ENCODE measurements at places on chromosomes 2 and 18.

DNA sequence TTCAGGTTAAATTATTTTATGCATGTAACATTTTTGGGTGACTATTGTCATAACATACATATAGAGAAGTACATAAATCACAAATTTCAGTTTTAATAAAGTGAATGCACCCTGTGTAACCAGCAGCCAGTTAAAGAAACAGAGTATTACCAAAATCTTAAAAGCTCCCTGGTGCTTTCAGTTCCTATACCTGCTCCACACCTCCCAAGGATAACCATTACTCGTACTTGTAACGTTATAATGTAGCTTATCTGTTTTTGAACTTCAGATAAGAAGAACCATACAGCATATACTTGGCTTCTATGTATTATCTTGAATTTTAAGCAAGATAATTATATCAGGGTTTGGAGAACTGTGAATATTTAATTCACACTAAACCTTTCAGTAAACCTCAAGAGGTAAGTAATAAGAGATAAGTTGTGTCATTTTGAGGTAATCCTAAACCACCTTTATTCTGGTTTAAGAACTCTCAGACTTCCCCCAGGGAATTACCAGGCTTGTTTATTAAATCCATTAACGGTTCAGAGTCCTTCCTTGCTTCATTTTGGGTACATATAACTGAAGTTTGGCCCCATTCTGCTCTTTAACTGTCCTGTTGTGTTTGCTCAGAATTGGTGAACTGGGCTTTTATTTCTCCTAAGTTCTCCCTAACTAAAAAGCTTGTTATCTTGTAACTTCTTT lies 58.6 kb downstream of the LCLAT1 start:
- DNase-seq, result no peak

GRCh38 chr18:6759579-6759978 lies 30.1 kb downstream of the ARHGAP28 start:
- no peak for DNase-seq

DNA sequence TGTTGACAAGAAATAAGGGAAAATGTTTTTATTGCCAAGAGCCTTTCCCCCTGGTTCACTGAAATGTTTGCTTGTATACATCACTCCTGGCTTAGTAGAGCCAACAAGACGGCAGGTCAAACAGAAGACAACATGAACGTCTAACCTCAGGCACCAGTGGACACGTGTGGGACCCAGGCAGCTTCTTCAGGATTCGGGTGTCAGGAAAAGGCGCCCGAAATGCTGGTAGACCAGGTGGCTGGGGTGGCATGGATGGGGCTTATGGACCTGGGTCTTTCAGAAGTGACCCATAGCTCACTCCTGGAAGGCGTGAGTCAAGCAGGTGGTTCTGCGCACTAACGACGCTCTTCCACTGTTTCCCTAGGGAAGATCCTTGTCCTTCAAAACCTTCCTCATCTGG lies 23.3 kb upstream of the NFATC1 start:
- DNase-seq, result no peak

DNA sequence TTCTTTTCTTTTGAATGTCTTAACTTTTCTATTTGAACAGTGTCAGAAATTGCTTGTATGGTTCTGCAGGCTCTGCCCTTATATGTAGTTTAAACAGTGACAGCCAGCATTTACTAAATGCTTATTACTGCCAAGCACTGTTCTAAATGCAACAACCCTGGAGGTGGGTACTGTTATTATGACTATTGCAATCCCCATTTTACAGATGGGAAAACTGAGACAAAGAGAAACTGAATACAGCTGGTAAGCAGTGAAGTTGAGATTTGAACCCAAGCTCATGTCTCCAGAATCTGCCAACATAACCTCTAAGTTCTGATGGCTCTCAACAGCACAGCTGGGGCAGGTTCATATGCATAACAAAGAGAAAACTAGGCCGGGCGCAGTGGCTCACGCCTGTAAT lies 105.7 kb upstream of the GATA6 start:
- DNase-seq, result no peak

- peak; percentile 9 for DNase-seq
These were observed 2.6 kb downstream of the ADCYAP1 start for GRCh38 chr18:907115-907884.

GRCh38 chr18:70384181-70384790 lies 95.4 kb downstream of the SOCS6 start:
- no peak for DNase-seq

GRCh38 chr18:36188916-36189315 lies 1.6 kb downstream of the MOCOS start:
- DNase-seq, result no peak

GRCh38 chr18:65093346-65093745 lies 657.5 kb upstream of the CDH7 start:
- DNase-seq, result no peak

GRCh38 chr18:62938487-62938886 lies 223.1 kb downstream of the PHLPP1 start:
- no peak for DNase-seq

DNA sequence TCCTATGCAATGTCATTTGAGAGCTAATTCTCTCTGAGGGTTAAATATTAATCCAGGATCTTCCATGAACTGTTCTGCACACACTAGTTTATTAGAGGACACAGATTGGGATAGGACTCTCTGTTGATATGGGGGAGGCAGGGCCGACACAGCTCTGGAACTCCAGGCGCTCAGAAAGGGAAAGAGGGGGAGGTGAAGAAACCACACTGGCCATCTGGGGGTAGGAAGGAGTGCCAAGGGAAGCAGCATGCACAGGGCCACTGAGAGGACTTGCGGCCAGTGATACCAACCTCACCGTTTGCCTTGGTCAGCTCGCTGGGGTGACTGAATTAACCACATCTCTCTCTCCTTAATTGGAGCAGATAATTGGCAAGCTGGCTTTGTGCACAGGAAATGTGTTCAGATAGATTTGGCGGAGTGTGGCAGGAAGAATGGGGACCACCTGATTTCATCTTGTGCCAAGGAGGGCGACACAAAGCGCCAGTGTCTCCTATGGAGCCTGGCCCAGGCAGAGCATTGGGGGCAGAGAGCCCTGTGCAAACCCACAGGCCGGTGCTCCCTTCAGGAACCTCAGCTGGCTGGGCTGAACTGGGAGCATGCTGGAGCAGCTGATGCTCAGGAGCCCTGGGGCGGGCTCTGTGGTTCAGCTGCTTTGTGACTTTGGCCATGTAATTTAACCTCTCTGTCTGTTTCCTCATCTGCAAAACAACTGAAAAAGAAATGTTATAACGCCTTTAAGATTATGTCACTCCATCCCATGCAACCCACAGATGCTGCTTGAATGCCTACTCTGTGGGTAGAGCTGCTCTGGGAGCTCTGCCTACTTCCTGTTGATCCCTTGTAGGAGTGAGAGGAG lies 114.7 kb upstream of the STON1 start:
- peak; percentile 90 for DNase-seq

GRCh38 chr2:211045025-211045424 lies 488.6 kb downstream of the CPS1 start:
- no peak for DNase-seq

- DNase-seq, result no peak
These were observed 30.0 kb upstream of the KLHL14 start for GRCh38 chr18:32802591-32803451.

GRCh38 chr2:23042216-23042906 lies 342.6 kb upstream of the KLHL29 start:
- no peak for DNase-seq

DNA sequence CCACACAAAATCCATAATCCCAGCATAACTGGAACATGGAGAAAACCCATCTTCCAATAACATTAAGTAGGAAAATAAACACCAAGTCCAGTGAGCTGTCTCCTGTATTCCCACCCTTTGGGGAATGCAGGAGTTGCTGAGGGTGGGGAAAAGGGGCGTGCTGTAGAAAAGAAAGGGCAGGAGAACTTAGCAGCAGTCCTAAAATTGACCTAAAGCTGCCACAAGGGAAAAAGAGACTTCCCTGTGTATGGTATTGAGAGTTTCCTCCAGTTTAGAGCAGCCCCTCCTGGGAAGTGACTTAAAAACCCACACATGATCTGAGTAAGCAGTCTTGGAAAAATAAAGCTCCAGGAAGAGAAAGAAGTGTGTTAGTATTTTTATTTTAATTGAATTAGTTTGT lies 428.8 kb downstream of the THSD7B start:
- no peak for DNase-seq

- no peak for DNase-seq
These were observed 191.0 kb downstream of the GLI2 start for GRCh38 chr2:120926463-120927264.

GRCh38 chr2:52312486-52312885 lies 1280.6 kb upstream of the NRXN1 start:
- no peak for DNase-seq

DNA sequence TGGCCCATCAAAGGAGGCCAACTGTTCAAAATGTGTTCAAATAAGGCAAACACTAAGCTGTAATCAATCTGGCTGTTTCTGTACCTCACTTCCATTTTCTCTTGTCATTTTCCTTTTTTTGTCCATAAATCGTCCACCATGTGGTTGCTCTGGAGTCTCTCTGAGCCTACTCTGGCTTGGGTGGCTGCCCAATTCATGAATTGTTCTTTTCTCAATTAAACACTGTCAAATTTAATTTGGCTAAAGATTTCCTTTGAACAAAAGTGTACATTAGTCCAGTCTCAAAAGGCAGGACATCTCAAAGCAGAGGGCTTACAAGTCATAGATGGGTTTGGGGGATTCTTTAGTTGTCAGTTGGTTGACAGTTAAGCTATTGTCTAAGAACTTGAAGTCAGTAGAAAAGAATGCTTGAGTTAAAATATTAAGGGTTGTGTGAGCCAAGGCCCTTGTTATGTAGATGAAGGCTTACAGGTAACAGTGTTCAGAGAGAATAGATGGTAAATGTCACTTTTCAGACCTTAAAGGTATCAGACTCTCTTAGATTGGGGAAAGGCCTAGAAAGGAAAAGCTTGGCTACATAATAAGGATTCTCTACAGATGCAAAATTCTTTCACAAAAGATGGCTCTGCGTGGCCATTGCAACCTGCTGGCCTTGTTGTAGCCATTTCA lies 831.2 kb upstream of the CDH2 start:
- no peak for DNase-seq

GRCh38 chr2:226251661-226252060 lies 548.0 kb downstream of the IRS1 start:
- no peak for DNase-seq

DNA sequence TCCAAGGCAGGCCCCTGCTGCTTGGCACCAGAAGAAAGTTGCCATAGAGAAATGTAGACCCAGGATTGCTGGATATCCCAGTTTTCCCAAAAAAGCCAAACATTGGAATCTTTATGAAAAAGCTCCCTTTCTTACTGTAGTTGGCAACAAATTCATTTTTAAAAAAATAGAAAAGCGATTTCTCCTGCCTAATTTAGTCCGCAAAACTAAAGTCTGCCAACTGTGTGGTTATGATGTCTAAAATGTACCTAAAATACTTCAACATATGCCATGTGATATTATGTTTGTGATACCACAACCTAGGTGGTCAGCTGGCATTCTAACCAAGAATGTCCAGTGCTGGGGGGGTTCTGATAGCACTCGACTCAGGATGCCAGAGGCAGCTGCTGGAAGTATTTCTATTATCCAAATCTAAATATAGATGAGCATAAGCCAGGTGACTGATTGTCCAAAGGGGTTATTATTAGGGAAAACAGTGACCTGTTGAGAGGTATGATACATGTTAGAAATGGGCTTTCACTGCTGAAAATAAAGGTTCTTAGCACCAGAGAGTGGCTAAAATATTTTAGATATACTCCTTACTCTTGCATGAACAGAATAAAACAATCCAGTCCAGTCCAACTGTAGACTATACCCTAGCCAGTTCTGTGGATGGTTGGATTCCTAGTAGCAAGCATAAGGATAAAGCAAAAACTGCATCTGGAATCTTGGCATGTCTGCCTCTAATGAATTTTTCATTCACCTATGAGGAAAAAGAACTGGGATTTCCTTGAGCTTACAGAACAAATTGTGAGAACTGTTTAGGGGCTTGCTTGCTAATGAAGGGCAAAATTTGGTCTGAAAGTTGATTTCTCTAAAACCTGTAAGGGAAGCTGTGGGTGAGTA lies 101.7 kb downstream of the STK39 start:
- DNase-seq, result no peak

- DNase-seq, result no peak
These were observed 97.6 kb downstream of the SPTBN1 start for GRCh38 chr2:54553775-54554174.

DNA sequence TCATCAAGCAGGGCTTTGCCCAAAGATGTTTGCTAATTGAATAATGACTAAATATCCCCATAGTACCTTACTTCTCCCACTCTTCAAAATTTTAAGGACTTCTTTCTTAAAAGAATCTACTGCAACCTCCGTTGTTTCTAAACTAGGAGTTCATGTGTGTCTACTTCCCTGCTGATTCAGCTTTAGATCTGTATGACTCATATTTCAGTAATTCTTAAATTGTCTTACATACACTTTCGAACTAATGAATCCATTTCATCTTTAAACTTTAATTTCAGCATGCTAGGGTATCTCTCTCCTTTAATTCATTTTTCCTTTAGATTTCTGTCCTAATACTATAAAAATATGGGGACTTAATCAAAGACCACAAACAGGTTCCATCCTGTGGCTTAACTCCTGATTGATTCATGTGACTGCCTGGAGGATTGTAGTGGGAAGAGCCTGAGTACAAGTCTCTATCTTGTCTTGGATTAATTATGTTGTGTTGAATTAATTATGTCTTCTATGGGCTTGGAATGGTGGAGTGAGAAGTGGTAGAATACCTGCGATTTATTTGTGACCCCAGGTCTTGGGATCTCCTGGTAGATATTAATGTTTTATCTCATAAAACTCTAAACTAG lies 24.9 kb upstream of the COL5A2 start:
- no peak for DNase-seq

- no peak for DNase-seq
These were observed 110.0 kb upstream of the GCFC2 start for GRCh38 chr2:75820693-75821092.

- peak; percentile 78 for DNase-seq
These were observed 49.3 kb upstream of the RAB6D start for GRCh38 chr2:131413148-131413747.

DNA sequence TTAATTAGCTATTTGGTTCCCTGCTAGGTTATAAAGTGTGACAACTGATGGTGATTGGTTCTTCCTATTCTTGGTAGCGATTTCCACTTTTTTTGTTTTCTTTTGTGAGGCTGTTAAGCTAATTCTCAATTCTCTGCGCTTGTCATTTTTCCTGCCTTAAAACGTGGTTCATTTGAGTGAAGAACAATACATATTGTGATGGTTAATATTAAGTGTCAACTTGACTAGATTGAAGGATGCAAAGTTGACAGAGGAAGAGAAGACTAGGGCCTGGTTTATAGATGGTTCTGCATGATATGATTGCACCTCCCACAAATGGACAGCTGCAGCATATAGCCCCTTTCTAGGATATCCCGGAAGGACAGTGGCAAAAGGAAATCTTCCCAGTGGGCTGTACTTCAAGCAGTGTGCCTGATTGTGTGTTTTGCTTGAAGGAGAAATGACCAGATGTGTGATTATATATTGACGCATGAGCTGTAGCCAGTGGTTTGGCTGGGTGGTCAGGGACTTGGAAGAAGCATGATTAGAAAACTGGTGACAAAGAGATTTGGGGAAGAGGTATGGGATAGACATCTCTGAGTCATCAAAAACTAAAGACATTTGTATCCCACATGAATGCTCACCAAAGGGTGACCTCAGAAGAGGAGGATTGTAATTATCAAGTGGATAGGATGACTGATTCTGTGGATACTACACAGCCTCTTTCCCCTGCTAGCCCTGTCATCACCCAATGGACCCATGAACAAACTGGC lies 39.4 kb upstream of the ZNF804A start:
- DNase-seq, result no peak

- DNase-seq, result no peak
These were observed 58.9 kb downstream of the TRAPPC8 start for GRCh38 chr18:31884020-31884419.

All from hematopoietic multipotent progenitor cell (in vitro differentiated cells).